ENCODE measurements at places on chromosomes 7 and 10. TPM values are rescaled to one million over a fixed set of nuclear protein-coding genes. Genes with fewer than 3 reads are reported as not detected.

UFSP1 gene
- total RNA-seq, result 3.4 TPM

- no peak for DNase-seq
Observed at GRCh38 chr7:44309271-44310091, 15.9 kb downstream of the CAMK2B start.

GRCh38 chr7:123789206-123789784, 40.5 kb upstream of the WASL start:
- no peak for DNase-seq

- no peak for DNase-seq
Observed at GRCh38 chr7:121088870-121089269, 100.4 kb downstream of the CPED1 start.

DNA sequence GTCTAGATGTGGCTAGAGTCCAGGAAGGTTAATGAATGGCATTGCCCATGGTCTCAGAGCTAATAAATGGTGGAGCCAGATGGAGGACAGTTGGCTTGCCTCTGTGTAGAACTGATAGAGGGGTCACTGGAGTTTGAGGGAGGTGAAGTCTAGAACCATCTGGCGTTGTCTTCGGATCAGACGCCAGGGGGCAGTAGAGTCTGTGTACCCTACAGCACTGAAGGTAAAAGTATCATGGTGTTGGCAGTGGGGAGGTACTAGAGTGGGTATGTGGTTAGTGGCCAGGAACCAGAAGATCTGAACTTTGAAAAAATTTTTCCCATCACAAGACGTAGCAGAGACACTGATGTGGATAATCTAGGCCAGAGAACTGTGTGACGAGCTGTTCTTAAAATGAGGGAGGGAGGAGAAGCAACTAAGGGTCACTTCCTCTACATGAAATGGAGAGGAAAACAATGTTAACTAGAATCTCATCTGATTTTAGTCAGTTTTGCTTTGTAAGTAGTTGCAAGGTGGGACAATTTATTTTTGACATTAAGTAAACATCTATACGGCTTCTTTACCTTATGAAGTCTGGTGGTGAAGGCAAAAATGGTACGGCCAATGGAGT, 227.9 kb upstream of the PRSS58 start:
- peak; percentile 43 for DNase-seq

All from MCF 10A (cell line).